ENCODE measurements at places on chromosomes 1 and 21. TPM values are rescaled to one million over a fixed set of nuclear protein-coding genes. Genes with fewer than 3 reads are reported as not detected.
A peak's percentile ranks its signal among the peaks of the same experiment; 100 is the strongest.

GRCh38 chr21:39674801-39675200 lies 62.1 kb downstream of the B3GALT5 start:
- H3K27me3 ChIP-seq = peaks cover 2% of the 10 kb centered on the region
- H3K36me3 ChIP-seq = no peaks in the 10 kb centered on the region
- no peak overlapping the region for H3K4me3 ChIP-seq
- DNase-seq = no peak

DNA sequence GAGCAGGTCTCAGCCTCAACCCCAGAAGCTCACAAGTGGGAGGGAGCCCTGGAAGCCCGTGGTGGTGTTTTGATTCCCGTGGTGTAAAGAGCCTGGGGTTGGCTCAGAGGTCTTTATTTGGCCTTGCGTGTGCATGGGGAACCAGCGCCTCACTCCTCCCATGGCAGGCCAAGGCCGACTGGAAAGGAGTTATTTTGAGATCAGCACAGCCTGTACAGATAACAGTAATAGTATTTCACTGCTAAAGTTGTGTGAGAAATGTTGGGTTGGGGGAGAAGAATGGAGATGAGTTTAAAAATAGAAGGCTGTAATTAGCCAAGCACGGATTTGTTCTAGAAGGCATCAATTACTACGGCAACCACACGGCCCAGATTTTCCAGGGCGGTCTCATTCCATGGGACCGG lies 186.5 kb downstream of the DYRK1A start:
- no peak overlapping the region for H3K4me3 ChIP-seq
- no peak overlapping the region for H3K27ac ChIP-seq
- no peaks in the 10 kb centered on the region for H3K36me3 ChIP-seq
- H3K27me3 ChIP-seq = peaks cover 8% of the 10 kb centered on the region
- DNase-seq = no peak
- peaks cover 11% of the 10 kb centered on the region for H3K4me1 ChIP-seq

DNA sequence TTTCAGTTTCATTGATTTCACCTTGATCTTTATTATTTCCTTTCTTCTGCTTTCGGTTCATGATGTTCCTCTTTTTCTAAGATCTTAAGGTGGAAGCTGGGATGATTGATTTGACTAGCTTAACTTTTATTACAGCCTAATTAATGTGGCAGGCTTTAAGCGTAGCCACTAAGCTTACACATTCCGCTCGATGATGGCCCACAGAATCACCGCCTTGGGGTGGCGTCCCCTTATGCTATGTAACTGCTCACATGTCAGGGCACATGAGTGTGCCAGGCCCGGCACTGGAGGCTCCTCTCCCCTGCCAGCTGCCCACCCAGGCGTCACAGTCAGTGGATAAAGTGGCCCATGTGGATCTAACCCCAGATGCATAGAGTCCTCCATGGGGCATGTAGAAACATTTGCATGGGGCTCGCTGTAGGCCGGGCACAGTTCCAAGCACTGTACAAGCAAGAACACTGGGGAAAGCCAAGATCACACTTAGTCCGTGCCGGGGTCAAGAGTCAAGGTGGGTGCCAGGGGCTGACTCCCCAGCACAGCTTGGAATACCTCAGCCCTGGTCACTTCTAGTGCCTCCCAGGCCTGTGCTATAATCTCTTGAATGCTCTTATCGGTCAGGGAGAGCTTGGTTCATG lies 41.7 kb downstream of the PKNOX1 start:
- peak overlapping the region; percentile 46 for H3K4me3 ChIP-seq
- H3K36me3 ChIP-seq = peaks cover 58% of the 10 kb centered on the region
- no peak for DNase-seq
- no peaks in the 10 kb centered on the region for H3K27me3 ChIP-seq
- peaks cover 45% of the 10 kb centered on the region for H3K4me1 ChIP-seq
- H3K27ac ChIP-seq = peak overlapping the region; percentile 59

- no peaks in the 10 kb centered on the region for H3K4me1 ChIP-seq
- no peaks in the 10 kb centered on the region for H3K27me3 ChIP-seq
- peaks cover 8% of the 10 kb centered on the region for H3K36me3 ChIP-seq
- no peak overlapping the region for H3K27ac ChIP-seq
- no peak for DNase-seq
- no peak overlapping the region for H3K4me3 ChIP-seq
Observed at GRCh38 chr1:89176971-89177370, 1.2 kb upstream of the GBP7 start.

DNA sequence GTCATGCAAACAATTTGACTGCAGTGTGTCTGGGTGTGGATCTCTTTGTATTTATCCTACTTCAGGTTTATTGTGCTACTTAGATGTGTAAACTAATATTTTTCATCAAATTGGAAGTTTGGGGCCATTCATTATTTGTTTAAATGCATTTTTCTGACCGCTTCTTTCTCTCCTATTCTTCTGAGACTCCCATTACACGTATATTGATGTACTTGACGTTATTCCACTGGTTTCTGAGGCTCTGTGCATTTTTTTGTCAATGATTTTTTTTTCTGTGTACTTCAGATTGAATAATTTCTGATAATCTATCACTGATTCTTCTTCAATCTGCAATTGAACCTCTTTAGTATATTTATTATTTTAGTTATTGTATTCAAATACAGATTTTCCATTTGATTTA lies 276.8 kb downstream of the RYR2 start:
- no peaks in the 10 kb centered on the region for H3K36me3 ChIP-seq
- no peaks in the 10 kb centered on the region for H3K27me3 ChIP-seq
- H3K4me3 ChIP-seq = no peak overlapping the region
- no peak overlapping the region for H3K27ac ChIP-seq
- no peak for DNase-seq

- H3K36me3 ChIP-seq = no peaks in the 10 kb centered on the region
- H3K4me3 ChIP-seq = no peak overlapping the region
- H3K4me1 ChIP-seq = no peaks in the 10 kb centered on the region
Observed at GRCh38 chr21:40421121-40421520, 425.8 kb downstream of the DSCAM start.

DNA sequence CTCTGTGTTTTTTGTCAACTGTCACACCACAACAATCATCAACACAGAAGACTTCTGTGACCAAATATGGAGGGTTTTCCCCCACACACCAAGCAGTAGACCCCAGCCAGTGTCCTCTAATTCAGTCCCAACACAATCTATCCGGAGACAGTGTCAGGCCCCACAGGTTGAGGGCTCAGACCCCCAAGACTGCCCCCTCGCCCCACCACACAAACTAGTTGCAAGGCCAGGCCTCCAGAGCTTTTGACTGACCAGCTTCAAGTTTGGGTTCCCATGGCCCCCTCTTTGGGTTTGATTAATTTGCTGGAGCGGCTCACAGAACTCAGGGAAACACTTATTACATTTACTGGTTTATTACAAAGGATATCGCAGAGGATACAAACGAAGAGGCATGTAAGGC lies 37.2 kb downstream of the NEK2 start:
- peaks cover 12% of the 10 kb centered on the region for H3K27me3 ChIP-seq
- no peak overlapping the region for H3K4me3 ChIP-seq
- H3K27ac ChIP-seq = no peak overlapping the region
- DNase-seq = no peak
- no peaks in the 10 kb centered on the region for H3K36me3 ChIP-seq
- H3K4me1 ChIP-seq = no peaks in the 10 kb centered on the region

DNA sequence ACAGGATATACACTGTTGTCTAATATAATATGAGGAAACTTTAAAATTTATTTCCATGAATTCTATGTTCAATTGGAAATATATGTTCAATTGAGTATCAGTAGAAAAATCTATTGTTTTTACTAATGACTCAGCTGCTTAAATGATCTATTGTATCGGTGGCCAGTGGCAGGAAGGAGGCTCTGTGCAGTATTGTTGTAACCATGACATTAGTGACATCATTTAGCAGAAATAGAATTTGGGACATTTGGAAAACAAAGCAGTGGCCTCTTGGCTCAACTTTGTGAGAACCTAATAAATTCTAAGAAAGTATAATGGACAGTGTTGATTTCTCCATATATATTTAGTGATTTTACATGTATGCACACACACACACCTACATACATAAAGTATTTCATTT lies 257.4 kb downstream of the PDE4B start:
- no peak overlapping the region for H3K27ac ChIP-seq
- H3K27me3 ChIP-seq = peaks cover 12% of the 10 kb centered on the region
- H3K4me1 ChIP-seq = no peaks in the 10 kb centered on the region
- no peak overlapping the region for H3K4me3 ChIP-seq
- no peak for DNase-seq
- H3K36me3 ChIP-seq = no peaks in the 10 kb centered on the region

DNA sequence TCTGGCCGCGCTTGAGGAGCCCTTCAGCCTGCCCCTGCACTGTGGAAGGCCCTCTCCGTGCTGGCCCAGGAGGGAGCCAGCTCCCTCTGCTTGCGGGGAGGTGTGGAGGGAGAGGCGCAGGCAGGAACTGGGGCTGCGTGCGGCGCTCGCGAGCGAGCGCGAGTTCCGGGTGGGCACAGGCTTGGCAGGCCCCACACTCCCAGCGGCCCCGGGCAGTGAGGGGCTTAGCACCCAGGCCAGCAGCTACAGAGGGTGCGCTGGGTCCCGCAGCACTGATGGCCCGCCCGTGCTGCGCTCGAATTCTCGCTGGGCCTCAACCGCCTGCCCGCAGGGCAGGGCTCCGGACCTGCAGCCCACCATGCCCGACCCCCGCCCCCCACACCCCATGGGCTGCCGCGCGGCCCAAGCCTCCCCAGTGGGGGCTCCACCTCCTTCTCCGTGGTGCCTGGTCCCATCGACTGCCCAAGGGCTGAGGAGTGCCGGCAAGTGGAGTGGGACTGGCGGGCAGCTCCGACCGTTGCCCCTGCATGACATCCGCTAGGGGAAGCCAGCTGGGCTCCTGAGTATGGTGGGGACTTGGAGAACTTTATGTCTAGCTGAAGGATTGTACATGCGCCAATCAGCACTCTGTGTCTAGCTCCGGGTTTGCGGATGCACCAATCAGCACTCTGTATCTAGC lies 46.0 kb downstream of the COL24A1 start:
- no peak overlapping the region for H3K4me3 ChIP-seq
- H3K27ac ChIP-seq = no peak overlapping the region
- no peaks in the 10 kb centered on the region for H3K27me3 ChIP-seq
- H3K36me3 ChIP-seq = no peaks in the 10 kb centered on the region

GRCh38 chr1:153515504-153516394 lies 20.0 kb downstream of the S100A6 start:
- peaks cover 7% of the 10 kb centered on the region for H3K4me1 ChIP-seq
- no peak overlapping the region for H3K27ac ChIP-seq
- peaks cover 4% of the 10 kb centered on the region for H3K27me3 ChIP-seq
- H3K36me3 ChIP-seq = no peaks in the 10 kb centered on the region
- no peak overlapping the region for H3K4me3 ChIP-seq
- no peak for DNase-seq

- peaks cover 7% of the 10 kb centered on the region for H3K36me3 ChIP-seq
- no peaks in the 10 kb centered on the region for H3K27me3 ChIP-seq
- no peak overlapping the region for H3K4me3 ChIP-seq
- DNase-seq = no peak
- H3K4me1 ChIP-seq = peaks cover 8% of the 10 kb centered on the region
- no peak overlapping the region for H3K27ac ChIP-seq
Observed at GRCh38 chr1:108742253-108742652, 4.2 kb upstream of the STXBP3 start.

DNA sequence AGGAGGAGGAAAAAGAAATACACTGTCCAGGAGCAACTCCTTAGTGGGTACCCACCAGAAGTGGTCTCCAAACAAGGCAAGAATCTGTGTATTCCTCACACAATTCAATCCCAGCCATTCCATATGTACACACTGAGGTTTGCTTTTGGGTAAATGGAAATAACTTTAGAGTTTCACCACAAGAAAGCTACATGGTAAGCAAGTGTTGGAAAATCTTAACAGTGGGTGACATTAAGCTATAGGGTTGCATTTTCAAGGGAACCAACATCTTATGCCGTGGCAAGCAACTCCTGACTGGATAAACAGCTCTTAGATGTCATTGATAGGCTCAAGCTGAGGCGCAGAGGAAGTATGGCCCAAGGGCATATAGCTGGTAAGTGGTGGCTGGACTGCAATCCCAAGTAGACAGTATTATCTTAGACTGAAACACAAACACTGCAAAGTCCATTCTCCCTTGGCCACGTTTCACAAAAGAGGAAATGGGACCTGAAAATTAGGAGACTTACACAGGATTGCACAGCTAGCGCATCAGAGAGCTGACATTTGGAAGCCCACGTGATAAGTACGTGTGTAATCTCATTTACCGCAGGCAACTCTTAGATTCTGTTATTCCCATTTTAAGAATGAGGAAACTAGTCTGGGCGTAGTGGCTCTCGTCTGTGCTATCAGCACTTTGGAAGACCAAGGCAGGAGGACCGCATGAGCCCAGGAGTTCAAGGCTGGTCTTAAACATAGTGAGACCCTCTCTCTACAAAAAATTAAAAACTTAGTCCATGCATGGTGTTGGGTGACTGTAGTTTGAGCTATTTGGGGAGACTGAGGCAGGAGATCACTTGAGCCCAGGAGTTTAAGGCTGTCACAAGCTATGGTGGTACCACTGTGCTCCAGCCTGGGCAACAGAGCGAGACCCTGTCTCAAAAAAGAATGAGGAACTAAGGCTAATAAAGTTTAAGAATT lies 4.0 kb upstream of the BRWD1 start:
- no peak overlapping the region for H3K4me3 ChIP-seq
- H3K4me1 ChIP-seq = peaks cover 26% of the 10 kb centered on the region
- H3K27ac ChIP-seq = no peak overlapping the region

FAM72A gene
- 3.7 TPM for total RNA-seq

RNU5D-1 gene
- not detected for total RNA-seq

PPFIA4 gene
- total RNA-seq = 0.29 TPM

TNNT2 gene
- total RNA-seq = not detected

KRTAP19-3 gene
- not detected for total RNA-seq

SEMA4A gene
- 7.0 TPM for total RNA-seq

KISS1 gene
- total RNA-seq = not detected

PRDX1 gene
- 351 TPM for total RNA-seq

Data from activated B cell treated with CpG ODN at 0.5 μM for 24 hours (primary cell).